ENCODE measurements at places on chromosomes 3 and 15. TPM values are rescaled to one million over a fixed set of nuclear protein-coding genes. Genes with fewer than 3 reads are reported as not detected.
A peak's percentile ranks its signal among the peaks of the same experiment; 100 is the strongest.

The PROS1 gene
- total RNA-seq: 6.5 TPM

The BFSP2 gene
- not detected for total RNA-seq

The DGKG gene
- total RNA-seq: 0.37 TPM

The TGM4 gene
- total RNA-seq: 0.11 TPM

DNA sequence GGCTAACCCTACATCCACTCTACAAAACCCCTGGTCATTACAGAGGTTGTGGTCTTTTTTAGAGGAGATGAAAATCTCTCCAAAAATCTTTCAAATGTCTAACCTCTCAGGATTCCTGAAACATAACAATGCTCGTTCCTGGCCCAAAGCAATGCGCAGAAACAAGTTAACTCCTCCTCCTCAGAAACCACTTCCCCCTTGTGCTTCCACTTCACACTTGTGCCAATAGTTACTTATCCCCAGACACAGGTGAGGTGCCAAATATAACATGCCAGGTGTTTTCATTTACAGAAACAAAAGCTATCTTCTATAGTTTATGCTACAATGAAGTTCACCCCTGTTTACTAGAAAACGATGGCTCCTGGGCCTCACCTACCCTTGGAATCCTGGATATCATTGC is 6.2 kb downstream of the NDUFAF1 start:
- DNase-seq: no peak

- no peak for DNase-seq
These were observed 13.8 kb downstream of the TLNRD1 start for GRCh38 chr15:81014446-81015093.

DNA sequence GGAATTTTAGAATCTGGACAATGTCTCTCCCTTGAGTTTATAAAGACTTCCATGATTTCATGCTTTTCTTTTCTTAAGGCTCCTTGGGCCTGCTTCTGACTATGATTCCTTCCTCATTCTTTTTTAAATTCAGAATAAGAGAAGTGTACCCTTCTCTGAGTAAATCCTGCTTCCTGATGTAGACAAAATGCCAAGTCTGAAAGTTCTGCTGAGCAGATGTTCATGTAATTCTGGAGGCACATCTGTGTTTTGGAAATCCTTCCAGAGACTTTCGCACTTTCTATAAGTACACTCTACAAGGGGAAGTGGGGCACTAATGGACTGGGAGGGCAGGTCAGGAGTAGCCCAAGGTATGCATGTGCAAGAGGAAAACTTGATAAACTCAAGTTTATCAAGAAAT is 24.8 kb downstream of the TPM1 start:
- no peak for DNase-seq

DNA sequence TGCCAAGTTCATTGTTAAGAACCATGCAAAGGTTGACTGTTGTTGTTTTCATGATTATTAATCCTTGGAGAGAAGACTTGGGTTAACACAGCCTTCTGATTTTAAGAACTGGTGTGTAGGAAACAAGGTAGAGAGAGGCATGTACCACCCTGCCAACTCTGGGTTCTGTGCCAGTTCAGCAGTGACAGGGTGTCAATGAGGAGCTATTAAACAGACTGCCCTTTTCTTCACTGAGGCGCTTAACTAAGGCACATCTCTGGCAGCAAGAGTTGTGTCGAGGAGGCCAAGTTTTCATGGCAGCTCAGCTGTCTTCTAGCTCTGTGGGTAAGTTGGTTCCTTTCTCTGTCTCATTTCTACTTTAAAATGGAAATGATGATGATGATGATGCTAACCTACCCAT is 117.6 kb downstream of the FEZF2 start:
- no peak for DNase-seq

GRCh38 chr3:46565077-46565476 is 1.0 kb downstream of the LRRC2 start:
- peak; percentile 20 for DNase-seq

All from H7 (cell line).